ENCODE measurements at places on chromosomes 7 and 10.

- no peak for DNase-seq
Observed at GRCh38 chr10:130022511-130023299, 58.6 kb upstream of the EBF3 start.

- DNase-seq, result no peak
Observed at GRCh38 chr7:2470204-2471021, 5.8 kb downstream of the GRIFIN start.

DNA sequence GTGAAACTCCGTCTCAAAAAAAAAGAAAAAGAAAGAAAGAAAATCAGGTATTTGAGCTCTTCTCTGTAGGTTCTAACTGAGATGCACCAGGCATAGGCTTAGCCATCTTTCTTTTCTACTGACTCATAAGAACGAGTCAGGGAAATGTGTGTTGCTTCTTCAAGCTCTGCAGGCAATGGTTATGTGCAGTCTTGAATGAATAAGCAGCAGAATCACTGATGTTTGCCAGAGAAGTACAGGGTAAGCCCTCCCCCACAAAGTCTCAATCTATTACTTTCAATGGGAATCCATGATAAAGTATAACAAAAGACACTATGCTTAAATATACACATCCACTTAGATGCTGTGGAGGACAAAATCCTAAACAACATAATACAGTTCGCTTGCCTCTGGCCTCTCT is 239.2 kb downstream of the PARD3 start:
- no peak for DNase-seq

DNA sequence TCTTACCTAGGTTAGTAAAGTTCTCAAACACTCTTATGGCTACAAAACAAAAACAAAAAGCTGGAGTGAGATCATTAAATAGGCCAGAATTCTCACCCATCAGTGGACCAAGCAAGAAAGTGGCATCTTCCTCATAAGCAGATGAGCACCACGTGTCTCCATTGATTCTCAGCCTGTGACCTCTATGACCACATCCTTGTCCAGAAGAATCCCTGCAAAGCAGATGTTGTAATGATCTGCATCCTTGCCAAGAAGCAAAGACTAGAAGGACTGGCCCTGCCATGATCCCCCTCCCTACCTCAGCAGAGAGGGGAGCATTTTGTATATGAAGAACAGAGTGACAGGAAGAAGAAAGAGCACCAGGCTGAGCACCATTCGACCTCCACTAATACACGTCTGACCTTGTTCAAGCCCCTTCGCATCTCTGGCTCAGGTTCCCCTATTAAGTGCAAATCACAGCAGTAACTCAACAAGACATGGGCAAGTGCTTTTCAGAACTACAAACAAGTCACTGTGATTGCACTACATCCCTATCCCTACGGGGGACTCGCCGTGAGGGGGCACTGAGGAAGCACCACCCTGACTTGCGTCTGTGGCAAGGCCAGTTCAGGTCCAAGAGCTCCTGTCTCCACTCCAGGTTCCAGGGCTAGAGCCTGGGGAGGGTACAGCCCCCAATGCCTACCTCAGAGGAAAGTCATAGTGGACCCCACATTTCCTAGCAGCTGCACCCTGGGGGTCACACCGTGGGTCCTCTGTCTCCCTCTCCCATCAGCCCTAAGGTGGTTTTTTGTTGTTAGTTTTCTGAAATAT is 22.2 kb upstream of the RASSF4 start:
- DNase-seq, result no peak

DNA sequence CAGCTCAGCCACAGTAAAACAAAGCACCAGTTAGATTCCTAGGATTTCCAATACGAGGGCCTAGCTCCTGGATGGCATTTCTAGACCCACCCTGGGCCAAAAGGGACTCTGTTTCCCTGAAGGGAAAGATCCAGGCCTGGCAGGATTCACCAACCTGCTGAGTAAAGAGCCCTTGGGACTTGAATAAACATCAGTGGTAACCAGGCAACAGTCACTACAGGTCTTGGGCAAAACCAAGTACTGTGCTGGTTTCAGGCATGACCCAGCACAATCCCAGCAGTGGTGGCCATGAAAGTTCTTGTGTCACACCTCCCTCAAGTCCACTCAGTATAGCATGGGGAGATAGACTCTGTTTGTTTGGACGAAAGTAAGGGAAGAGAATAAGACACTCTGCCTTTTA is 31.0 kb upstream of the STARD3NL start:
- no peak for DNase-seq

GRCh38 chr7:28183627-28184026 is 3.0 kb upstream of the JAZF1 start:
- DNase-seq, result no peak

DNA sequence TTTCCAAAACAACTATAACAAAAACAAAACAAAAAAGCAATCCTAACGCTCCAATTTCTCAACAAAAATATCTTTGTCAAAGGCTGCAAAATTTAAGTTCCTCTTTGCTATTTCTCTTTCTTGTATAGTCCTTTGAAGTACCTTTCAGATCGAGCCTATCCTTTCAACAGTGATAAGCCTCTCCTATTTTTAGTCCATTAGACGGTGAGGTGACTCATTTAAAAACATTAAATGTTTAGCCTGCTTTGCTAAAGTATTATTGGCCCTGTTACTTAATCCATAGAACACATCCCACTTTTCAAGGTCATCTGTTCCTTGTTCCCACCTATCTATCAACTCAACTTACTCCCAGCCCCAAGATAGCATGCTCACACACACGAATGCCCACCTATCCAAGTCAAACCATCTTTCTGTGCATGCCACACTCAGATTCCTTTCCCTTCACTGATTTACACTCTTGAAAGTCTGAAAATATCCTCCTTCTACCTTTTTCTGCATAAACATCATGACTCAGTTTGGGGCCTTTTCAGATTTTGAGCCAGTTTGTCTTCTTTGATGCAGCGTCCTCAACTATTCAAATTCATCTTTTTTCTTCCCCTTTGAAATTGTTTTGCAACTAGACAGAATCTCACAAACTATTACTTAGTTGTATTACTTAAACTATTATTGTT is 224.9 kb upstream of the TMEM229A start:
- DNase-seq, result no peak

- no peak for DNase-seq
Observed at GRCh38 chr10:22682237-22683139, 31.9 kb downstream of the PIP4K2A start.

DNA sequence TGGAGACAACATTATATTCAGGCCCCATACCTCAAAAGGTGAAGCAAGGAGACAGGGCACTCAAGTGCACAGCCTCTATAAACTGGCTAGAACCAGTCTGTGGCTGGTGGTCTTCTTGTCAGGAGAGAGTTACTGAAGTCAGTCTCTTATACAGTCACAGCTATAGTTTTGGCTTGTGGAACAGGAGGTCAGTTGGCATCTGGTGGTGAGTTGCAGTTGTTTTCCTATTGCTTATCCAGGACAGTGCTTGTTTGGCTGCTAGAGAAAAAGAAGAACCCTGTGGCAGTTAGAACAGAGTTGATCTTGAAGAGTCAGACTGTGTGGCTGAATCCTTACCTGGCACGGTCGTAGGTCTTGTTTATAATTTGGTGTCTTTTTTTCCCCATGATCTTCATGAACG is 17.3 kb downstream of the CCM2 start:
- DNase-seq, result no peak

All from WTC11 (cell line).